ENCODE measurements at places on chromosomes 12 and 14. TPM values are rescaled to one million over a fixed set of nuclear protein-coding genes. Genes with fewer than 3 reads are reported as not detected.

GARIN6 gene
- not detected for total RNA-seq

LBHD2 gene
- total RNA-seq, result not detected

EXOC3L4 gene
- not detected for total RNA-seq

INHBC gene
- total RNA-seq, result not detected

PARPBP gene
- total RNA-seq, result 24.0 TPM

BICDL1 gene
- 143 TPM for total RNA-seq

PLA2G1B gene
- total RNA-seq, result not detected

RNASE7 gene
- not detected for total RNA-seq

ARG2 gene
- total RNA-seq, result 7.6 TPM

PROX2 gene
- total RNA-seq, result 0.19 TPM

FOXG1 gene
- not detected for total RNA-seq

POTEG gene
- total RNA-seq, result not detected

SLC2A13 gene
- 3.8 TPM for total RNA-seq

EPYC gene
- total RNA-seq, result not detected

TAS2R8 gene
- total RNA-seq, result not detected

KRT80 gene
- total RNA-seq, result not detected

LHX5 gene
- not detected for total RNA-seq

FOXA1 gene
- 0.12 TPM for total RNA-seq

SMCO3 gene
- total RNA-seq, result not detected

KRT72 gene
- total RNA-seq, result not detected

ACRBP gene
- total RNA-seq, result 0.63 TPM

PCED1B gene
- 133 TPM for total RNA-seq

GZMB gene
- 2,258 TPM for total RNA-seq

BEST3 gene
- not detected for total RNA-seq

GYS2 gene
- total RNA-seq, result not detected

ASPG gene
- total RNA-seq, result not detected

DLGAP5 gene
- 97.9 TPM for total RNA-seq

AGAP2 gene
- 34.0 TPM for total RNA-seq

TAS2R19 gene
- 0.92 TPM for total RNA-seq

MGAT4C gene
- not detected for total RNA-seq

RNASE3 gene
- not detected for total RNA-seq

DRAM1 gene
- total RNA-seq, result 2.6 TPM

PRPF39 gene
- total RNA-seq, result 38.9 TPM

C12orf56 gene
- not detected for total RNA-seq

ARHGEF40 gene
- total RNA-seq, result 0.44 TPM

BRI3BP gene
- total RNA-seq, result 24.9 TPM

CLEC1B gene
- not detected for total RNA-seq

PTHLH gene
- total RNA-seq, result not detected

PPP1R12A gene
- 75.7 TPM for total RNA-seq

RSRC2 gene
- total RNA-seq, result 106 TPM

PIANP gene
- total RNA-seq, result 0.44 TPM

EMP1 gene
- 54.4 TPM for total RNA-seq

ULK1 gene
- total RNA-seq, result 13.8 TPM

Measured in activated CD4-positive, alpha-beta memory T cell treated with anti-CD3 and anti-CD28 coated beads for 36 hours (primary cell).